ENCODE measurements at places on chromosomes 2 and 18.

DNA sequence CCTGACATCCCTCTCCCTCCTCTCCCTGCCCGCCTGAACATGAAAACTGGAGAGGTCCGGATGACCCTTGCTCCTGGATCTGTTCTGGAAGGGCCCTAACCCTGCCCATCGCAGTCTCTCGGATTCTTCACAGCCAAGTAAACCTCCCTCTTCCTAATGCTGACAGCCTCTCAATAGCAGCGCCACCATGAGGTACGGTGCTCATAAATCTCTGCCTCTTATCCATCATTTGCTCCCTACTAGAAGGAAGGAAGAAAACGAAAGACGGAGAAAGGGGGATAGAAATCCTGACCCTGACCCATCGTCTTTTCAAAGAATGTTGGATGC is 257.9 kb downstream of the BCL11A start:
- DNase-seq, result no peak

DNA sequence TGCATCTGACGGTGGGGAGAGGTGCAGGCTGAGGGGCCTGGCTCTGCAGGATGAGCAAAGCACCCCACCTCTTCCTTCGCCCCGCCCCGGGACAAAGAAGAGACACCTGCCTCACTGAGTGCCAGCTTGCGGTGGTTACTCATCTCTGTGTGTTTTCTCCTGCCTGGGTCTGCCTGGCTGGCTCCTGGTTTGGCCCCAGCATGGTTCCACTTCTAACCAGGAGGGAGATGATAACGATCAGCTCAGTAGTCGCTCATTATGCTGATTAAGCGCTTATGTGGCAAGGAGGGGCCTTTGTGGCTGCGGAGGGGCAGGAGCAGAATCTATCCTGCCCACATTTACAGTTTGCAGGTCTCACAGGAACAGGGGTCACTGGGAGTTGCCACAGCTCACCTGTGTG is 68.7 kb upstream of the EDAR start:
- DNase-seq, result no peak

DNA sequence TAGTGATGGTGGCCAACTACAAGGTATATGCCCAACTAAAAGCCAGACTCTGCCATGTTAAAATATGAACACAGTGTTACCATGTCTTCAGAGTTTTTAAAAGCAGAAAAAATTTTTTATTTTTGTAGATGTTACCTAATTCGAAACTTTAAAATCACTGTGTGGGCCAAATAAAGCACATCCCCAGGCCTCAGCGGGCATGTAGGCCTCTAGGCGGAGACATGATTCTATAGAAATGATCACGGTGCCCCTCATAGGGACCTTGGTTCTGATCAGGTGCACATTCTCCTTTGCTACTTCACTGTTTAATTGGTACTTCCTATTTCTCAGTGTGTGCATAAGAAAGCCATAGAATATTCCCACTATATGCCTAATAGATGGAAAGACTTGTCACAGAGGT is 349.2 kb downstream of the XIRP2 start:
- DNase-seq, result no peak

DNA sequence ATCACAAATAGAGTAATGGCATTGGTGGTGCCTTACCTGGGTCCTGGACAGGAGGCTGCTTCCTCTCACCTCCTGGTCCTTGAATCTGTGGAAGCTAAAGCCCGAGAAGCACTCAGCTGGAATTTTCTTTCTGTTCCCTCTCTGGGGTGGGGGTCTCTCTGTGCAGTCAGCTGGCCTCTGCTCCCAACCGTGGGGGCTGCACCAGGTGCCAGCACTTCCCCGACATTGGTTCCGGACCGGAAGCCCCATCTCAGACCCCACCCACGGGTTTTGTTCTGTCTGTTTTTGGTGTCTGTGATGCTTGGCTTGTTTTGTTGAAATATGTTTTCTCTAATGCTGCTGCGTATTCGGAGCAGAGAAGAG is 154.7 kb downstream of the TWIST2 start:
- no peak for DNase-seq

DNA sequence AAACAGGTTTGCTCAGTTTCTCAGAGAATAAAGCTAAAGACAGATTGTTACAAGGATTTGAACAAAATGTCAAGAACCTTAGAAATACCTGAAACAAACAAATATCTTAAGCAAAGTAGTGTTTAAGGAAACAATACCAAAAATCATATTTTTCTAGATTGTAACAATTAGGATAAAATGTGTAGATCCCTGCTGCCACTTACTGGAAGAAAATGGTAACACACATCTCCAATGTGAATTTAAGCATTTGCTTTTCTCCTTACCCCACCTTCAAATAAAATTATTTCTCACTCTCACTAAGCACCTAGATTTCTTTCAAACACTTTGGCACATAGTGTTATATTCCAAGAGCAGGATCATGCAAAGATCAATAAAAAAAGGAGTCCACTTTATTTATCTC is 34.9 kb downstream of the SUCLG1 start:
- DNase-seq, result no peak

GRCh38 chr18:3175195-3175758 is 44.5 kb downstream of the MYOM1 start:
- DNase-seq, result no peak

DNA sequence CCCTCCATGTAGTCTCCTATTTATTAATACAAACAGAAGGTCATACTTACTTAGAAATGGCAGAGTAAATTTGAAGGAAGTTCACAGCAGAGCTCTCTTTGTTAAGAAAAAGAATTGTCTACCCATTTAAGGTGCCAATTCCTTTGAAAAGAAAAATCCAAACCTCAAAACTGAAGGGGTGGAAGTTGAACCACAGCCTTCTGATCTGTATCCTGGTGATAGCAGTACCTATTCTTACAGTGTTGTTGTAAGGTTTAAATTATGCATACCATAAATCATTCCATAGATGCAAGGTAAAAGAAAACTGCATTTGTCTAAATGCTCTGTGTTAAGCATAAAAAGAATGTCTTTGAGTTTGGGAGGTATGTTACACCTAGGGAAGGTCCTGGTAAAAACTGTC is 47.6 kb downstream of the COBLL1 start:
- DNase-seq, result no peak

- DNase-seq, result peak; percentile 75
Measured at GRCh38 chr18:48983793-48984437, 33.1 kb upstream of the SMAD7 start.

- DNase-seq, result no peak
Measured at GRCh38 chr2:226984750-226985582, 149.1 kb downstream of the RHBDD1 start.

GRCh38 chr2:233435436-233436190 is 81.3 kb downstream of the DGKD start:
- no peak for DNase-seq

- no peak for DNase-seq
Measured at GRCh38 chr18:808086-808485, 4.0 kb downstream of the YES1 start.

DNA sequence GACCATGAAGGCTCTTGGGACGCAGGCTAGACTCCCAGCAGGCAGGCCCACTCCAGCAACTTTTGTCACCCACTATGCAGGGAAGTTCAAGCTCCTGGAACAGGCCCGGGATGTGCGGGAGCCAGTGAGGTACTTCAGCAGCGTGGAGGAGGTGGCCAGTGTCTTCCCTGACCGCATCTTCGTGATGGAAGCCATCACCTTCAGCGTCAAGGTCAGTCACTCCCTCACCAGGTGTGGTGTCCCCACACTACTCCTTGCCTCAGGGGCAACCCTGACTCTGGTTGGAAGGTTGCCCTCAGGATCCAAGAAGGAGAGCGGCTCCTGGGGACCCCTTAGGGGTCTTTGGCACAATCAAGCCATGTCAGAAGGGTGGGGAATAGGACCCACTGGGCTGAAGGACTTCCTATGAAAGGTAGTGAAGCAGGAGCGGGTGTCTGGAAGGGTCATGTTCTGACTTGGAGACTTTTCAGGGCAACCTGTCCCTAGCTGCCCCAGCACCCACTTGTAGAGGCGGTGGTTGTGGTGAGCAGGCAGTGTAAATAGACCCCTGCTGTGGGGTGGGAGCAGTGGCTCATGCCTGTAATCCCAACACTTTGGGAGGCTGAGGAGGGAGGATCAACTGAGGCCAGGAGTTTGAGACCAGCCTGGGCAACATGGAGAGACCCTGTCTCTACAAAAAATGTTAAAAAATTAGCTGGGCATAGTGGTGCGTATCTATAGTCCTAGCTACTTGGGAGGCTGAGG is 10.2 kb downstream of the GAREM2 start:
- no peak for DNase-seq

DNA sequence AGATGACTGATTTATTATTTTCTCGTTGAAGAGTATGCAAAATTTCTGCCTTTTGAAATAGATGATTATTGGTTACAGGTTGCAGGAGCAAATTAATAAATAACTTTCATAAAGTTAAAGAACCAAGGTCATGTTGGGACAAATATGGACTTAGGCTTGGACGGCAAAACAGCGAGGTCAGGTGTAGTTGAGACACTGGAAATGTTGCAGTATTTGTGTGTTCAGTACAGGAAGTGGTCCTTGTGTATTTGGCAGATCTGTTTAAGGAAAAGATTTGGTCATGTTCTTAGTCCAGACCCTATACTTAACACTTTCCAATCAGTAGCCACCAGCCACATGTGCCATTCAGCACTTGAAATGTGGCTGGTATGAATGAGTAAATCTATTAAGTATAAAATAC is 486.5 kb downstream of the TDRD15 start:
- no peak for DNase-seq

DNA sequence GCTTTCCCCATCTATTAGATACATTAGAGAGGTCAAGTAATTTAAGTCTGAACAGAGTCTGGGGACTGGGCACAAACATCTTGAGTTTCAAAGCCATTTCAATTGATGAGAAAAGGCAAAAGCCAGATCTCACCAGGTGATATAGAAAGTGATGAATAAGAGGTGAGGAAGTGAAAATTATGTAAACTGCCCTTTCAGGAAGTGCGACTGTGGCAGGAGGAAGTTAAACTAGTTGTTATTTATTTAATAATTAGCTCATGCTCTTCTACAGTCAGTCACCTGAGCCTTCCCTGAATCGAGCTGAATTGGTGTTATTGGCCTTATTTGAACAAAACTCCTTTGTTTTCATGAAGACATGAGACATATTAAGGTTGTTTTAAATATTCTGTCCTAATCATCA is 115.1 kb downstream of the CDH20 start:
- no peak for DNase-seq

- no peak for DNase-seq
Measured at GRCh38 chr2:41027095-41027494, 575.2 kb upstream of the SLC8A1 start.

- no peak for DNase-seq
Measured at GRCh38 chr2:73063909-73064875, 7.3 kb downstream of the SFXN5 start.

DNA sequence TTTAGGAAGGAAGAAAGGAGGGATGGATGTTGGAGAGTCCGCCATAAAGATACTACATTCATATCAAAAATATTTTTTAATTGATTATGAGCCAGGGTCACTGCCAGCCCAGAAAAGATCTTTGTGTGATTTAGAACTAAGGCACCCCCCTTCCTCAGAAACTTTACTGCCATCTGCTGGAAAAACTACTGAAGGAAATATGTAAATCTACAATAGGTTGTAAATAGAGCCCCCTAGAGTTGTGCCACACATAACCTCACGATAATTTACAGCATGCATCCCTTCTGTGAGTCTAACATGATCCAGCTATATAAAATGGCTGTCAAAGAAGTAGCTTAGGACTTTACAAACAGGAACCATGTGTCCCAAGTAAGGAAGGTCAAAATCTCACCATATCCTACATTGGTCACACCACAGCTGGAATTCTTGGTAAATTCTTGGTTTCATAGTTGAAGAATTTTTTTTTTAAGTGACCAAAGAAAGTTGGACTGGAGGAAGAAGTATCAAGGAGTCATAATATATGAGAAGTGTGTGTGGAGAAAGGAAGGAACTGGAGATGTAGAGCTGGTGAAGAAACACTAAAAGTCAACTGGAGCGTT is 152.5 kb downstream of the CYP26B1 start:
- no peak for DNase-seq

Measured in left ventricle myocardium superior (tissue), 1 donor.